ENCODE measurements at places on chromosomes 1 and 21.

GRCh38 chr21:26717146-26717739 is 128.0 kb downstream of the ADAMTS1 start:
- peak; percentile 24 for DNase-seq

- no peak for DNase-seq
Measured at GRCh38 chr21:37593740-37594471, 227.3 kb downstream of the DYRK1A start.

DNA sequence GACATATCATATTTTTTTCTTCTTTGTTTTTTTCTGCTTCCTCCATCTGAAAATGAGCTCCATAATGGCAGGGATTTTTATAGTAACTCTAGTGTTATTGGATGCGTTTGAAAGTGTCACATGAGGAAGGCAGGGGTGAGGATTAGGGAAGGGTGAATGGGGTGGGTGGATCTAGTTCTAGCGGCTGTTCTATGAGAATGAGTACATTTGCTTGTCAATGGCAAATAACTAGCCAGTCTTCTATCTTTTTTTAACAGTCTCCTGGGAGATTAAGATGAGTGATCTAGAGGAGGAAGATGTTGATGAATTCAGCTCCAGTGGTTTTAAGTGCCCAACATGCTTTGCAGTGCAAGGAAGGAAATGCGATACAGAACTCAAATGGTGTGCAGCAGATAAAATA is 5.8 kb downstream of the OR14I1 start:
- no peak for DNase-seq

DNA sequence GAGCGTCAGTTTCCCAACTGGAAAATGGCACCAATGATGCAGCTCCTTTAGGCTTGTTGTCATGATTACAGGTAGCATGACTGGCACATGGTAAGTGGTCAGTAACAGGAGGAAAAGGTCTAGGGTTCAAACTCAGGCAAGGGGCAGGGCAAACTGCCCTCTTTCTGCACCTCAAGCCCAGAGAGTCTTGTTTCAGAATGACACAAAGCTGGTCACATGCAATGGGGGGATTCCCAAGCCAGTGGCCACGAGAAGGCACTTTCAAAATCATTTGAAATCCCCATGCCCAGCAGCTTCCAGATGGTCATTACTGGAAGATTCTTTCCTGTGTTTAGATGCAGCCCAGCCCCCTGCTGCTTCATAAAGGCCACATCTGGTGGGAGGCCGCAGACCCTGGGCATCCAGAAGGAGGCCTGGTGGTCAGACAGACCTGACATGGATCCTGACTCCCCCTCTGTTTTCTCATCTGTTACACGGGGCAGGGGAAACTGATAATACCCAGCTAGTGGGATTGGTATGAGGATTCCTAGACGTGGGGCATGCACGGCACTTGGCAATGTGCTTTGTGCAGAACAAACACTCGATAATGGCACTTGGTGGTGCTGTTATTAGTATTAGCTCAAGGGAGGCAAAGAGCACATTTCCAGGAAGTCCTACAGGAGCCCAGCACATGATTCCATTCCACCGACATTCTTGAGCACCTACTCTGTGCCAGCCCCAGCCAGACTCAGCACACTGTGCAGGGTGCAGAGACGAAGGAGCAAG is 6.9 kb upstream of the PLA2G2D start:
- no peak for DNase-seq
